ENCODE measurements at places on chromosomes 1 and 21.

- DNase-seq = peak; percentile 87
Observed at GRCh38 chr1:192787914-192788585, 20.8 kb upstream of the RGS2 start.

GRCh38 chr21:44334329-44335030, 4.7 kb downstream of the CFAP410 start:
- DNase-seq = no peak

DNA sequence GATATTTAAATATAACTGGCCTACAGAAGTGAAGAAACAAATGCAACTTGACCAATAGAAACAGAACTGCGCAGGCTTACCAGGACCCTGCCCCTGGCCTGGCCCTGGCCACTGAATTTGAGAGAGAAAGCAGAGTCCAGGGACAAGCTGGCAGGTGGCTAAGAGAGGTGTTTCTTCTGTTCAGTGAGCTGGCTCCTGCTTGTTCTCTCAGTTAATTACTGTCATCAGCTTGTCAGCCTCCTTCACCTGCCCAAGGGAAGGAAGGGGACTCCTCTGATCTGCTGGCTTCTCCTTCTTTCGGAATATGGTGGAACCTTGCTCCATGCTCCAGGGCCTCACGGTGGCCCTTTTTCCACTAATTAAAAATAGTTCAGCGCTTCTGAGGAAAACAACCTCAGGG, 388.4 kb downstream of the DISC1 start:
- no peak for DNase-seq

- no peak for DNase-seq
Observed at GRCh38 chr1:57411262-57411661, 12.6 kb downstream of the DAB1 start.

DNA sequence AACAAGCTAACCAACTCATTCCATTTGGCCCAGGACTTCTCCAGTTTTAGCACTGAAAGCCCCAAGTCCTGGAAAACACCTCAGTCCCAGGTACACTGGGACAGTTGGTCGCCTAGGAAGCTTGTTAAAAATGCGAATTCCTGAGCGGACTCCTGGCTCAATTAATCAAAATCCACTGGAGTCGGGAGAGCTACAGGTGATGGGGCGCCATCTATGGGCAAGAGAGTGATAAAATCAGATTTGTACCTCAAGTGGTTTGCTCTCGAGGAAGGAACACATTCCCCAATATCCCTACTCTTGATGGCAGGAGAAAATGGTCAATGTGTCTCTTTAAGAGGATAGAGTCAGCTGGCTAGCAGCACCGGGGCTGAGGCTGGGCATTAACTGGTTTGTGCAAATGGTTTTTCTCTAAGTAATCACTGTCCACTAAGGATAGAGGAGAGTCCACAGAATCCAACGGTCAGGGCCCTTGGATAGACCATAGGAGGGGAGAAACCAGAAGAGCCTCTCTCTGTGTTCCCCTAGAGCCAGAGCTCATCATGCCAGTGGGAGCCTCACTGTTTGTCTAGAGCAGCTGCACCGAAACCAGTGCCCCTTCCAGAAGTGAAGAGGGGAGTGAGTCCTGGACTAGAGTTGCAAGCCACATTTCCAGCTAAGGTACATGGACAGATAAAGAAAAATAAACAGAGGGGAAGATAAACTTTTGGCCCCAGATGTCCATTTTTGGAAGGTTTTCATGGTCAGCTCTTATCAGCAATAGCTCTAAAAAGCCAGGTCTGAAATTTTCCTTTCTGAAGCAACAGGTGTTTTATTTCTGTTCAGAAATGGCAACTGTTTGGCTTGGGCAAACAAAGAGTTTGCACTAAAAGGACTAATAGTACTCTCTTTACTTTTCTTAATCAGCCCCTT, 148.5 kb downstream of the TENT5C start:
- DNase-seq = peak; percentile 47

- DNase-seq = no peak
Observed at GRCh38 chr1:215002471-215002870, 80.1 kb upstream of the KCNK2 start.

GRCh38 chr1:45815667-45816458, 12.5 kb downstream of the MAST2 start:
- no peak for DNase-seq

GRCh38 chr1:205245096-205245495, 17.4 kb downstream of the TMCC2 start:
- no peak for DNase-seq

- DNase-seq = no peak
Observed at GRCh38 chr1:175232335-175232734, 39.8 kb upstream of the KIAA0040 start.

- no peak for DNase-seq
Observed at GRCh38 chr1:74362691-74363090, 127.5 kb downstream of the TNNI3K start.

- no peak for DNase-seq
Observed at GRCh38 chr21:32597205-32597604, 11.9 kb upstream of the TCP10L start.

Data from uterus (tissue), 4 donors.